ENCODE measurements at places on chromosomes 6 and 20. TPM values are rescaled to one million over a fixed set of nuclear protein-coding genes. Genes with fewer than 3 reads are reported as not detected.

- no peak for DNase-seq
Observed at GRCh38 chr20:21175433-21175832, 49.6 kb downstream of the KIZ start.

- no peak for DNase-seq
Observed at GRCh38 chr6:93059911-93060310, 359.4 kb downstream of the EPHA7 start.

DLL1 gene
- 4.7 TPM for total RNA-seq

PPP1R16B gene
- not detected for total RNA-seq

GRCh38 chr6:46948699-46949098 is 27.0 kb upstream of the ADGRF5 start:
- DNase-seq: no peak

Data from LHCN-M2 (cell line).